ENCODE measurements at places on chromosomes 3 and 15. TPM values are rescaled to one million over a fixed set of nuclear protein-coding genes. Genes with fewer than 3 reads are reported as not detected.

SLC28A2 gene
- polyA plus RNA-seq = 0.13 TPM

C3orf52 gene
- 5.2 TPM for polyA plus RNA-seq

- no peak for DNase-seq
These were observed 39.9 kb downstream of the DENND4A start for GRCh38 chr15:65752151-65752700.

DNA sequence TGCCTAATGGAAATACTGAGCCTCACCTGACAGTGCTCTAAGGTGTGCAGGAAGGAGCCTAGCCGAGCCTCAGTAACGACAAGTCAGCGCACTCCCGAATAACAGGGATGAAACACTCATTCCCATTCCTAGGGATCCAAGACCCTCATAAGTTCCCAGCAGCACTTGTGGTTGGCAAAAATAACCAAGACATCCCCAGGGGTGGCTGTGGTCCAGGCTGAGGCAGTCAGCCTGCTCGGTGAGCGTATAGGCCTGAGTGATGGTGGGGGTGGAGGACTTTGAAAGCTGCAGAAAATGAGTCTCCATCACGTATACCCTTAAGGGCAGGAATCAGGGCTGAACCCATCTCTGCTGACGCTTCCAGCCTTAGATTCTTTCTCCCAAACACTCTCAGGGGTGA lies 120.1 kb downstream of the SMAD6 start:
- DNase-seq = no peak

DNA sequence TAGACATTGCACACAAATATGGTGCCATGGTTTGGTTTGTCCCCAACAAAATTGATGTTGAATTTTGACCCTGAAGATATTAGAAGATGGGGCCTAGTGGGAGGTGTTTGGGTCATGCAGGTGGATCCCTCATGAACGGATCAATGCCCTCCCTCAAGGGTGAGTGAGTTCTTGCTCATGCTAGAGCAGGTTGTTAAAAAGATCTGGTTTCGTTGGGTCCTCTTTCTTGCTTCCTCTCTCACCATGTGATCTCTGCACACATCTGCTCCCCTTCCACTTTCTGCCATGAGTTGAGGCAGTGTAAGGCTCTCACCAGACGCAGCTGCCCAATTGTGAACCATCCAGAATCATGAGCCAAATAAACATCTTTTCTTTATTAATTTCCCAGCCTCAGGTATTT lies 87.8 kb upstream of the MDFIC2 start:
- no peak for DNase-seq

- DNase-seq = no peak
These were observed 21.7 kb downstream of the LSM3 start for GRCh38 chr3:14200276-14200675.

DNA sequence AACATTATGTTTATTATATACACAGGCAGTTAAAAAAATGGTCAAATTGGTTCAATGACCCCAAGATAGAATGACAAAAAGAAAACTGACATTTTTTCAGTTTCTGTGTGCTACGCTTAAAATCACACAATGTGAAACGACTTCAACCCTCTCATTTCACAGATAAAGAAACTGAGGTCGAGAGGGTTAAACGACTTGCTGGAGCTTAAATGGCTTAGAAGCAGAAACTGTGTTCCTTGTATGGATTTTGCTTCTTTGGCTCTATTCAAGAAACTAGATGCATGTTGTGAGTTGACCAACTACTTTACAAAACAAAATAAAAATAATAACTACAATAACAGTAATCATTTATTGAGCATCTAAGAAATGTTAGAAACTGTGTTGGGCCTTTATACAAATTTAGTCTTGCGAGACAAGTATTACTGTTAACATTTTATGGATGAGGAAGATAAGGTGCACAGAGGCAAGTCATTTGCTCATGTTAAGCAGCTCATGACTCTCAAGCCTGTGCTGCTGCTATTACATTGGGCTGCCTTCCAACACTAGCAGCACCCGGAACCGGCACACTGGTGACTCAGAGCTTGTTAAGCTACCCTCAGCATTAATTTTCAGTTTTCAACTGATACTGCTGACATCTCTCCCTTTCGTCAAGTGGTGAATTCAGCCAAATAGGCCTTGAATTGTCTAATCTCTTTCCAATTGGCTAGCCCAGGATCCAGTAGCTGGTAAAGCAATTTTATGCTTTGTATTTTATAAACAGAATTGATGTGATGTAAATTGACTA lies 487.6 kb downstream of the NAALADL2 start:
- no peak for DNase-seq
